GM23248 (cell line): ENCODE measurements at places on chromosomes 3 and 15. TPM values are rescaled to one million over a fixed set of nuclear protein-coding genes. Genes with fewer than 3 reads are reported as not detected.

Gene BTD
- 19.7 and 20.1 TPM in 2 replicates for polyA plus RNA-seq

Gene ELL3
- polyA plus RNA-seq = 1.4 and 1.5 TPM in 2 replicates

Gene CLSTN2
- not detected in 2 replicates for polyA plus RNA-seq

Gene COL8A1
- polyA plus RNA-seq = 164 TPM in 2 replicates

Gene MELTF
- polyA plus RNA-seq = 0.94 and 1.1 TPM in 2 replicates

GRCh38 chr3:28388978-28389377, 40.4 kb upstream of the AZI2 start:
- no peak for DNase-seq

DNA sequence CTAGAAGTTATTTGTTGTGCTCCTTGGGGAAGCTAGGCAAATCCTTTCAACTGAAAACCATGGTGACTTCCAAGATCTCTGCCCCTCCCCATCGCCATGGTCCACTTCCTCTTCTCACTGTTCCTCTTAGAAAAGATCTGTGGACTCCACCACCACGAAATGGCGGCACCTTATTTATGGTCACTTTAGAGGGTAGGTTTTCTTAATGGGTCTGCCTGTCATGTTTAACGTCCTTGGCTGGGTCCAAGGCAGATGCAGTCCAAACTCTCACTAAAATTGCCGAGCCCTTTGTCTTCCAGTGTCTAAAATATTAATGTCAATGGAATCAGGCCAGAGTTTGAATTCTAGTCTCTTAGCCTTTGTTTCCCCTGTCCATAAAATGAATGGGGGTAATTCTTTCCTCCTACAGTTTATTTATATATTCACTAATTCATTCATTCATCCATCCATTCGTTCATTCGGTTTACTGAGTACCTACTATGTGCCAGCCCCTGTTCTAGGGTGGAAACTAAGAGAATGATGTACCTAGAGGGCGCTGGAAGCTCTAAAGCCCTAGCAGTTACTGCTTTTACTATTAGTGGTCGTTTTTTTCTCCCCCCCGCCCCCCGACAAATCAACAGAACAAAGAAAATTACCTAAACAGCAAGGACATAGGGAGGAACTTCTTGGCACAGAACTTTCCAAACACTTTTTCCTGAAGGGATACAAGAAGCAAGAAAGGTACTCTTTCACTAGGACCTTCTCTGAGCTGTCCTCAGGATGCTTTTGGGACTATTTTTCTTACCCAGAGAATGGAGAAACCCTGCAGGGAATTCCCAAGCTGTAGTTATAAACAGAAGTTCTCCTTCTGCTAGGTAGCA, 657 bp downstream of the PATL2 start:
- DNase-seq = peak; percentile 65

DNA sequence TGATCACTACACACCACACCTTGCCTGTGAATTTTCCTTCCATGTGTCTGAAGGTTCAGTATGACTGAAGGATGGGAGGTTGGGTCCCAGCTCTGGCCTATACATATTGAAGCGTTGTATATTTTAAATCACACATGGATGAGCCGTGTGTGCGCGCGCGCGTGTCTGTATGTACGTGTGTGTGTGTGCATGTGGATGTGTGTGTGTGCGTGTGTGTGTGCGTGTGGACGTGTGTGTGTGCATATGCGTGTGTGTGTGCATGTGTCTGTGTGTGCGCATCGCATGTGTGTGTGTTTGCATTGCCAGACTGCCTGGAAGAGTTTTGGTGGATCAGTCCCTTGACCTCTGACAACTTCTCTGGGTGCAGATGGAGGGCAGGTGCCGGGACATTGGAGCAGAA, 45.7 kb downstream of the RPLP1 start:
- no peak for DNase-seq

DNA sequence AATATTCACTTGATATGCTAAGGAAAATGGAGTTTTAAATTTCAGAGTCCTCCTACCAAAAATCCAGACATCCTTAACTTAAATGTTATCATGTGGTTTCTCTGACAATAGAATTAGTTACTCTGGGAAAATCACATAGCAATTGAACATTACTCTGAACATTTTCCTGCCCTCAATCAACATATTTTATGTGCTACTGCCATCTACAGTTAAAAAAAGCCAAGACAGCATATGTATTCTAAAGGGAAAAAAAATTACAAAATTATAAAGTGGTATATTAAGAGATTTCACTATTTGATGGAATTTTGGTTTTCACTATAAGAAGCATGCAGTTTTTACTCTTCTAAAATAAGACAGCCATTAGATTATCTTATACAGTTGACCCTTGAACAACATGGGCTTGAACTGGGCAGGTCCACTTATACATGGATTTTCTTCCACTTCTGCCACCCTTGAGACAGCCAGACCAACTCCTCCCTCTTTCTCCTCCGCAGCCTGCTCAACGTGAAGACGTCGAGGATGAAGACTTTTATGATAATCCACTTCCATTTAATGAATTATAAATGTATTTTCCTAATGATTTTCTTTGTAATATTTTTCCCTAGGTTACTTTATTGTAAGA, 122.3 kb downstream of the ATP1B3 start:
- peak; percentile 48 for DNase-seq

DNA sequence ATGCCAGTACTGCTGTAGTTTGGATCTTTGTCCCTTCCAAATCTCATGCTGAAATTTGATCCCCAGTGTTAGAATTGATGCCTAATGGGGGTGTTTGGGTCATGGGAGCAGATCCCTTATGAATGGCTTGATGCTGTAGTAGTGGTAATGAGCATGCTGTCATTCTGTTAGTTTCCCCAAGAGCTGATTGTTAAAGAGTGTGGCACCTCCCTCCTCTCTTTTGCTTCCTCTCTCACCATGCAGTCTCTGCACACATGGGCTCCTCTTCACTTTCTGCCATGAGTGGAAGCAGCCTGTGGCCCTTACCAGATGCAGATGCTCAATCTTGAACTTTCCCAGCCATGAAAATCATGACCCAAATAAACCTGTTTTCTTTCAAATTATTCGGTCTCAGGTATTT, 141.3 kb upstream of the DPPA4 start:
- DNase-seq = no peak

DNA sequence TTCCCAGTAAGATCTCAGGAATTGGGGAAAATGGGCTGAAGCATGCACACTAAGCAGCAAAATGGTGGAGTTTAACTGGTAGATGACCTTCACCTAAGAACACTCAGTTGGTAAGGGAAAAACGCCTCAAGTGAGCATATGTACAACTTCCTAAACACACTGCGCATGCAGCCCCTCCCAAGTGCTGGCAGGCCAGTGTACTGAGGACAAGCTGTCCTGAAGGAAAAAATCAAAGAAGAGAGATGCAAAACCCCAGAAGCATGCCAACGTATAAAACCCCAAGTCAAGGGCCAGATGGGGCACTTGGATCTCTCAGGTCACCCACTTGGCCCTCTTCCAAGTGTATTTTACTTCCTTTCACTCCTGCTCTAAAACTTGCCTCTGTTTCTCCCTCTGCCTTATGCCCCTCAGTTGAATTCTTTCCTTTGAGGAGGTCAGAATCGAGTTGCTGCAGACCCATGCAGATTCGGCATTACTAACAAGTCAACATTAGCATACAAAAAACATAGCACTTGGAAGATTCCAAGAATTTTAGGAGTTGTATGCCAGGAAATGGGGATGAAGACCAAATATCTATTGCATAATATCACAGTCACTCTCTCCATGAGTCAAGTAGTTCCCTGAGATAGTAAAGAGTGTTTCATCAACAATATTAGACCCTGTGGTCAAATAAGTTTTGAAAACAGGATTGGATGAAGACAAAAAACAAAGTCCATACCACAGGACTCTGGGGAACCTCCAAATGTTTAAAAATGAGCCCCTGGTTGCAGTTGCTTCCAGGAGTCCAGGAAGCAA, 10.8 kb upstream of the FYCO1 start:
- peak; percentile 85 for DNase-seq

- DNase-seq = no peak
These were observed 32.3 kb downstream of the PSTPIP1 start for GRCh38 chr15:77027111-77027696.

GRCh38 chr15:70585707-70586034, 177.7 kb downstream of the UACA start:
- no peak for DNase-seq

- DNase-seq = no peak
These were observed 58.4 kb downstream of the TP63 start for GRCh38 chr3:189689625-189690024.
